NCI-H2081 treated with DMSO at 0.1 percent for 48 hours (cell line): ENCODE measurements at places on chromosomes 1 and 21.

DNA sequence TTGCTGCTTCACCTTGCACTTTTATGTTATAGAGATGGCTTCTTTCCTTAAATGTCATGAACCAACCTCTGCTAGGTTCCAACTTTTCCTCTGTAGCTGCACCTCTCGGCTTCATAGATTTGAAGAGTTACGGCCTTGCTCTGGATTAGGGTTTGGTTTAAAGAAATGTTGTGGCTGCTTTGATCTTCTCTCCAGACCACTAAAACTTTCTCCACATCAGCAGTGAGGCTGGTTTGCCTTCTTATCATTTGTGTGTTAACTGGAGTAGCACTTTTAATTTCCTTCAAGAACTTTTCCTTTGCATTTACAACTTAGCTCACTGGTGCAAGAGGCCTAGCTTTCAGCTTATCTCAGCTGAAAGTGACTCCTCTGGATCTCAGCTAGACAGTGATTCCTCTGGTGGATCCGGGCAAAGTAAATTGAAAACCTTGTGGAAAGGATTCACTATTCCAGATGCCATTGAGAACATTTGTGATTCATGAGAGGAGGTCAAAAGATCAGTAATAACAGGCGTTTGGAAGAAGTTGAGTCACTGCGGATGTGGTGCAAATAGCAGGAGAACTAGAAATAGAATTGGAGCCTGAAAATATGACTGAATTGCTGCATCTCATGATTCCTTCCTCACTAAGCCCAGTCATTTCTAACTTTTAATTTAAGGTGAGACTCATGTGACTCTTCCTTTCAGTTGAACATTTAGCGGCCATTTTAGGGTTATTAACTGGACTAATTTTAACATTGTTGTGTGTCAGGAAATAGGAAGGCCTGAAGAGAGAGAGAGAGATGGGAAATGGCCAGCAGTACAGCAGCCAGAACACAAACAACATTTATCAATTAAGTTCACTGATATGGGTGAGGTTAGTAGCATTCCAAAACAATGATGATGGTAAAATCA, 16.2 kb upstream of the RGS1 start:
- DNase-seq = no peak

GRCh38 chr1:36322786-36323635, 434 bp downstream of the EVA1B start:
- DNase-seq = no peak

DNA sequence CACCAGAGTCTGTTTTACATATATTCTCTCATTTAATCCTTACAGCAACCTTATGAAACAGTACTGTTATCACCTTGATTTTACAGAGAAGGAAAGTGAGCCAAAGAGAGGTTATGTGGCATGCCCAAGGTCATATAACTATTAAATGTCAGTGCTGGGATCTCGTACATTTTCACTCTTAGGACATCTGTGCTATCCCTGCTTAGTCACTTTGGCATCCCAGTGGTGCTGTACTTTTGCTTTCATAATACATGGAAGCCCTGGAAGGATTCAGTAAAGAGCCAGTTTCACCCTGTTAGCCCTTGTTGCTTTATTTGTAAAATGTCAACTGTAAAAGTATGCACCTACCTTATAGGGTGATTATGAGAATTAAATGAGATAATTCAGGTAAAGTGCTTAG, 104.4 kb downstream of the NFIA start:
- no peak for DNase-seq

DNA sequence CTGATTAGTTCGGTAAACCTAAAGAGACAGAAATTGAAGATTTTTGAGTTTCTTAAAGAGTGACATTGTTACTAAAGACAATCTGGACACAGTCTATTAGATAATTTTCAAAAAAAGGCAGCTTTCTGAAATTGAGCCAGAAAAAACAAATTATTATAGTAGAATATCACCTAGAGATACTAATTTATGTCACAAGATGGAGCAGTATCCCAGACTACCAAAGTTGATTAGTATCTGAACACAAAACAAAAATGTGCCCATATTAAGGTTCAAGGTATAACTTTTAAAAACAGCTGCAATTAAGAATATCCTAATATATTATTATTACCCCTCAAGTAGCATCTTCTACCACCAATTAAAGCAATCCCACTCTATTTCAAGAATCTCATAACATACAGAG, 40.5 kb upstream of the SYT2 start:
- DNase-seq = no peak

- DNase-seq = no peak
These were observed 9.4 kb upstream of the GNL2 start for GRCh38 chr1:37605061-37605650.

- no peak for DNase-seq
These were observed 544.1 kb downstream of the KIF26B start for GRCh38 chr1:245698860-245699259.

DNA sequence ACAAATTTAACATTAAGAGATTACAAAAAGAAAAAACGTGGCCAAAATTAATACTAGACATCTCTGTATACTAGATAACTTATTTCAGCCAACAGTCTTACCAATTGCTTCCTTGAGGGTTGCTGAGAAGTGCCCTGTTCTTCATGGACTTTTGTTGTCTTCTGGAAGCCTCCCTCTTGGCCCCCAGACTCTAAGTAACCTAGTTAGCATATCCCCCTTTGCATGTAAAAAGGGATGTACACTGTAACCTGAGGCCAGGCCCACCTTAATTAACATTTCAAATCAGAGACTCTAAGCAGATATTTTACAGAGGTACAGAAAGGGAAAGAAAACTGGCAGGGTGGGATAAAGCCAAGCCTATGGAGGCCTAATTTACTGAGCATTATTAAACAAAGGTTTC, 1047.3 kb downstream of the ADGRL2 start:
- no peak for DNase-seq

DNA sequence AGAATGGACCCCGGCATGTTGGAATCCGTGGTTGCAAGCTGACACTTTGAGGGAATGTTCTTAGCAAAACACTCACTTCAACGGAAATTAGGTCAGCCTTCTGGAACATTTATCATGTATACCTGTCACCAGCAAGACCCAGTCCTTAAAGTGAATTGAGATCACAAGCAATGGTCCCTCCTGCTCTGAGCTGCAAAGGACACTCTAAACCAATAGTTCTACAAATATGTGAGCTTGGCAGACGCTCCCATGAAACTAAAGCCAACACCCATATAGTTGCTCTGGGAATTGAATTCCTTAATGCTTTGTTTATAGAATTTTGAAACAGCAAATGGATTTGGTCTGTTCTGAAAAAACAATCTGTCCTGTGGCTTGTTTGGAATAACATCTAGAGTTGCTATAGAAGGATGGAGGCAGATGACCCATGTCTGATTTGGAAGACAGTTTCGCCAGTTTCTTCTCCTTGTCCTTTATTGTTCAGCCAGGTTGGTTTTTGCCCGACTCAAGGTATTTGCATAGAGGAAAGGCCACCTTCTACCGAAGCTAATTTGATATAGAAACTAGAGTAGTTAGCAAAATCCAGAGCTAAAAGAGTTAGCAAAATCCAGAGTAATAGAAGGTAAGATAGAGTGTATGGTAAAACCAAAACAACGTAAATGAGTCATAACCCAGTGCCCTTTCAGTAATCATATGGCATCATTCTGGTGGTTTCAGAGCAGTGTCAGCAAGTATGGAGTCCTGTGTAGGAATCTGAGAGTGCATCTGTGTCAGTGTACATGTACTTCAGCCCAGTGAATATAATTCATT, 236.2 kb downstream of the NFIA start:
- DNase-seq = no peak

DNA sequence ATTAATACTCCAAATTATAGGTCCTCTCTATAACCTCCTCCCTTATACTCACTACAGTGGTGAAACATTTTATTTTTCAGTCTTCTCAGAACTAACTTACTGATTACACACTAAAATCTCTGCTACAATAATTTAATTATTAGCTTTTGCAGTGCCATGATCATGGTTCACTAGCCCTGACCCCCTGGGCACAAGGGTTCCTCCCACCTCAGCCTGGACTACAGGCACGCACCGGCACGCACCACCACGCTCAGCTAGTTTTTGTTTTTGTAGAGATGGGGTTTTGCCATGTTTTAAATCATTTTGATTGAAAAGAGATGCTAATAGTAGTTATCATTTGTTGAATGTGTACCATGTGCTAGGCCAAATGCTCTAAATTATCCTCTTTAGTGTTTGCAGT, 6.3 kb downstream of the PATJ start:
- DNase-seq = no peak

- DNase-seq = no peak
These were observed 15.1 kb downstream of the PLEKHO1 start for GRCh38 chr1:150164779-150165178.

DNA sequence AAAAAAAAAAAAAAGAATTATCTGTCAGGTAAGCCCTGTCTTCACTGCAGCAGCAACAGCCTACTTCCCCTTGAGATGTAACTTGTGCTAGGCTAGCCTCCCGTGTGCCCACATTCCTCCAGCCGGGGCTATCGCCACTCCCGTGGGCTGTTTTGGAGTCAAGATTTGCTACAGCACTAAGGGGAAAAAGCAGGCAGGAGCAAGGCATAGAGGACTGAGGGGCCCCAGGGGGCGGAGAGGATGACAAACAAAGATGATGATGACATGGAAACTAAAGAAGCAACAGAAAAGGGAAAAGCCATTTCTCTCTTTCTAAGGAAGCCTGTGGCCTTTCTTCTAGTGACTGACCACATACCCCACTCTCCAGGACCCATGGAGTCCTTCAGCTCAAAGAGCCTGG, 1.9 kb downstream of the TNFAIP8L2 start:
- no peak for DNase-seq

DNA sequence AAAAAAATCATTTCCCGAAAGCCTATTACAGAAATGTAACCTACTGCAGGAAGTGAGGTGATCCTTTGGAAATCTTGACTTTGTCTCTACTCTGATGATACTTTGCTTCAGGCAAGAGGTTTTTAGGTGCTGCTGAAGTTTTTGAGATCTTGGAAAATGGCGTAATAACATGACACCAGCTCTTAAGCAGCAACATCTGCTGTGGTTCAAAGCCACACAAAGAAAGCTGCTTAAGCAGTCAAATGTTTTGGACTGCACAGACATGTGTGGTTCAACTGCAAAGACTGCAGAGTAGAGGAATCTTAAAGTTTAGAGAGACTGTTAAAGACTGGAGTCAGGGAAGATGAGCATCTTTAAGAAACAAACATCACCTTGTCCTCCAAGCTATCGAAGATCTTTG, 139.0 kb downstream of the RASAL2 start:
- DNase-seq = no peak

GRCh38 chr1:50516056-50516455, 92.8 kb upstream of the DMRTA2 start:
- DNase-seq = no peak

- no peak for DNase-seq
These were observed 21.4 kb upstream of the CHIT1 start for GRCh38 chr1:203250911-203251310.

- no peak for DNase-seq
These were observed 10.3 kb downstream of the DENND4B start for GRCh38 chr1:153936011-153936802.

GRCh38 chr1:12341667-12342066, 111.8 kb downstream of the VPS13D start:
- DNase-seq = no peak

DNA sequence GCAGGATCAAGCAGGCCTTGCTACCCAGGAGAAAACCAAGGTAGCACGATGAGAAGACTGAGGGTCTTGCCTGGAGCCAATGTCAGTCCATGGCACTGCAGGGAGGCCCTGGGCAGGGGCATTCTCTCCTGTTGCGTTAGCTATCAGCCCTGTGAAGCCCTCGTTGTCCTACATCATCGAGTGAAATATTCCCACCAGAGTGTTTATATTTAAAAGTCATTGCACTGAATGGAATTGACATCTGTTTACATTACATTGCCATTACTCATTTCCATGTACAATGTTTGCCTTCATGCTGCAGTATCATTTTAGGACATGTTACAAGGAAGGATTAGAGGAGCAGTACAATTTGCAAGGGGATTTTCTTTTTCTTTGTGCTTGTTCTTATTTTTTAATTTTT, 243.9 kb downstream of the KAZN start:
- no peak for DNase-seq

GRCh38 chr1:227318016-227318852, at the start of gene CDC42BPA:
CDC42BPA (minus strand) TSS chr1:227318492; CDS start chr1:227317182, 1,310 bp downstream.
- peak; percentile 45 for DNase-seq

- no peak for DNase-seq
These were observed 926 bp upstream of the SH3D21 start for GRCh38 chr1:36304970-36305914.

DNA sequence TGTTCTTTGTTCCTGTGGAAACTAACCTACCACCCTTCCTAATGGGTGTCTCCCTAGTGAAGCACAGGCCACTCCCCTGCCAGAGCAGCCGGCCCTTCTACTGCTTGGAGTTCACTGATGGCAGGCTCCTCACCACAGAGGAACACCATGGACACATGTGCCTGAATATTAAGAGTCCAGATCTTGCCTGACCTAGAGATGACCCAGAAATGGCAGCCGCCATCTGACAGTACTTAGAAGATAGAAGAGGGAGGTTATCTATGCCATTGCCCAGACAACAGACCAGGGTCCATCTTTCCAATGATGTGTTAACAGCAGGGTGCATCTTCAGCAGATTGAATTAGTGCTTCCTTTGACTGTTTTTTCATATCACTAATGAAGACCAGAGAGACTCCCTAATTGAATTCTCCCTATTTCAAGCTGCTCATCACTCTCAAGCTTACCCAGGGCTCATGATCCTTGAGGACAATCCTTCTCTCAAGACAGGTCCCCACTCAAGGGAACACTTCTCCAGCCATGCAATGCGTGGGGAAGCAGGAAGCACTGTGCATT, 59.8 kb downstream of the PLEKHA6 start:
- DNase-seq = no peak

DNA sequence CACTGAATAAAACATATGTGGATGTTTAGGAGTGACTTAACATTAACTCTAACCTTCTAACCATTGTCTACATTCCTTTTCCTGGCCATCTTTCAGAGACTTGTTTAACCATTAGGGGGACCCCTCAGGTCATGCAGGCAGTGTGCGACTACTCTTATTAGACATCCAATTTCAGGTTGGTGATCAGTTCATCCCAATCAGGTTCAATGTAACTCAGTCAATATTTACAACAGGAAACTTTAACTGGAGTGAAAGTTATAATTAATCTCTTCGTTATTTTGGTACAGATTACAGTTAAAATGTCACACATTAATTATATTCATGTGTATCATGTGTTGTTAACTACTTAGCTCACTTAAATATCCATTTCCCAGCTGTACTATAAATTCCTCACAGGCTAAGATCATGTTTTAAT, 68.8 kb upstream of the RGS1 start:
- DNase-seq = no peak

- DNase-seq = no peak
These were observed 40.7 kb downstream of the NME7 start for GRCh38 chr1:169326956-169327268.

GRCh38 chr1:52552236-52552504, 722 bp downstream of the TUT4 start:
- peak; percentile 20 for DNase-seq

DNA sequence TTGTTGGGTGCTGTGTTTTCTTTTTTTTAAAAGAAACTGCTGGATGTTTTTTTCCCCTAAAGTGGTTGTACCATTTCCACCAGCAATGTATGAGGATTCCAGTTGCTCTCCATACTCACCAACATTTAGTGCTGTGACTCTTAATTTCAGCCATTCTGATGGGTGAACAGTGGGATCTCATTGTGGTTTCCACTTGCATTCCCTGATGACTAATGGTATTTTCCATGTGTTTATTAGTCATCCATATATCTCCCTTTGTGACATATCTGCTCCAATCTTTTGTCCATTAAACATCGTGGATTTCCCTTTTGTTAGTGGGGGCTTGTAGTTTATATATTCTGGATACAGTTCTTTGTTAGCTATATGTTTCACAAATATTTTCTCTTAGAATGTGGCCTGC, 206.0 kb downstream of the CAMTA1 start:
- DNase-seq = no peak
